ENCODE measurements at places on chromosomes 16 and 17. TPM values are rescaled to one million over a fixed set of nuclear protein-coding genes. Genes with fewer than 3 reads are reported as not detected.

- H3K4me3 ChIP-seq, result no peak overlapping the region
- no peaks in the 10 kb centered on the region for H3K4me1 ChIP-seq
- no peaks in the 10 kb centered on the region for H3K36me3 ChIP-seq
- no peak for DNase-seq
- H3K27me3 ChIP-seq, result no peaks in the 10 kb centered on the region
Observed at GRCh38 chr16:6360641-6361040, 972.0 kb upstream of the RBFOX1 start.

DNA sequence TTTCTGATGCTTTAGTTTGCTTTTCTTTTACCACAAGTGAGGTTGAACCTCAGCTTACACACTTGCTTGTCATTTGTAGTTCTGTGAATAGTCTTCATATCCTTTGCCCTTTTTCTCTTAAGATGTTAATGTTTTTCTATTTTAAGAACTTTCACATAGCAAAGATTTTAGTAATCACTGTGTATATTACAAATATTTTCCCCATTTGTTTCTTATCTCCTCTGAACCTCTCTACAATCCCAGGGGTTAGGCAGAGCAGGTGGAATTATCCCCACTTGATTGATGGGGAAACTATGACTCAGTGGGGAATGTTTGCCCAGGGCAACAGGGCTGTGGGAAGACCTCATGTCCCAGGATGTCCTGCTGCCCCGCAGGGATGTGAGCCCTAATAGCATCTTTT lies 11.7 kb upstream of the MYH3 start:
- no peaks in the 10 kb centered on the region for H3K36me3 ChIP-seq
- H3K4me1 ChIP-seq, result no peaks in the 10 kb centered on the region
- H3K4me3 ChIP-seq, result no peak overlapping the region
- H3K27me3 ChIP-seq, result no peaks in the 10 kb centered on the region
- DNase-seq, result no peak
- H3K27ac ChIP-seq, result no peak overlapping the region

Gene NETO2
- total RNA-seq, result 18.9 TPM

- no peak overlapping the region for H3K4me3 ChIP-seq
- peaks cover 9% of the 10 kb centered on the region for H3K4me1 ChIP-seq
- H3K27me3 ChIP-seq, result no peaks in the 10 kb centered on the region
- H3K27ac ChIP-seq, result peak overlapping the region; percentile 53
- no peaks in the 10 kb centered on the region for H3K36me3 ChIP-seq
Observed at GRCh38 chr16:85335584-85336491, 223.6 kb upstream of the CIBAR2 start.

DNA sequence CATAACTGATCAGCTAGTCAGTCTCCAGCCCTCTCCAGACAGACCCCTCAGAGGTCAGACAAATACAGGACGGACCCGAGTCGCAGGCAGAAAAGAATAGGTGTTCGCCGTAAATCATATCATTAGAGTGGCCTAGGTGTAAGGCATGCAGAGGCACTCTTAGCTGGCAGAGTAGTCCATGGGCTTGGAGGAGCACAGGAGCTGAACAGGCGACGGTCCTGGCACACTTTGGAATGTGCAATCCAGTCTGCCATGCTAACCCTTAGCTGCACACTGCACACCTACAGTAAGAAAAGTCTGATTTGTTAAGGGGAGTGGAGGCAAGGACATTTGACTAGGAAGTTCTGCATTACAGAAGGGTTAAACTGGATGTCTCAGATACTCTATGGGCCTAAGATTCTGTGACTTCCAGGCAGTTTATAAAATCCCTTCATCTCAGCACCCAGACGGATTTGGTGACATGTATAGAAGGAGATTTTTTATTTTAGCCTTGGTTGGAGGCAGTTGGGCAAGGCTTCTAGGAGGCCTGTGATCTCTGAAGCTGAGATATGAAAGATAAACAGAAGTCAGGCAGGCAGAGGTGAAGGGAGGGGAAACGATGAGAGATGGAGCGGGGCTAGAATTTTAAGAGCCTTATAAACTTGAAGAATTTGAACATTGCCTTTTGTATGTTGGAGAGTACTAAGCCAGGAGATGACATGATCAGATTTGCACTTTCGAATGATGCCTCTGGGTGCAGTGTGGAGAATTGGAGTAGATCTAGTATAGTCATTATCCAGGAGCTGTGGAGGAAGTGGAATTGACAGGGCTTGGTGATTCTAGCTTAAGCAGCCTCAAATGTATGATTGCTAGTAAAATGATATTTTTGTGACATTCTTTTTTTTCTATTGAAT lies 34.6 kb upstream of the SLC5A11 start:
- no peak overlapping the region for H3K4me3 ChIP-seq
- H3K27ac ChIP-seq, result no peak overlapping the region
- no peaks in the 10 kb centered on the region for H3K4me1 ChIP-seq
- H3K36me3 ChIP-seq, result peaks cover 63% of the 10 kb centered on the region
- H3K27me3 ChIP-seq, result no peaks in the 10 kb centered on the region

Gene MMP25
- 8.1 TPM for total RNA-seq

All from activated CD4-positive, alpha-beta T cell treated with anti-CD3 and anti-CD28 coated beads, Interleukin-2, amount 10 ng/mL, durations not matched to agents 24 days and 14 days (primary cell).